Activated T-helper 1 cell treated with anti-CD3 and anti-CD28 coated beads, Interleukin-12 subunit alpha, Interleukin-12 subunit beta, Interleukin-2, Interleukin-4 antibody, amounts not matched to agents 30 ng/mL and 10 ng/mL and 1 ng/mL, durations not matched to agents 14 hours and 24 hours and 36 hours (primary cell): ENCODE measurements at places on chromosomes 2 and 18. TPM values are rescaled to one million over a fixed set of nuclear protein-coding genes. Genes with fewer than 3 reads are reported as not detected.
A peak's percentile ranks its signal among the peaks of the same experiment; 100 is the strongest.

DNA sequence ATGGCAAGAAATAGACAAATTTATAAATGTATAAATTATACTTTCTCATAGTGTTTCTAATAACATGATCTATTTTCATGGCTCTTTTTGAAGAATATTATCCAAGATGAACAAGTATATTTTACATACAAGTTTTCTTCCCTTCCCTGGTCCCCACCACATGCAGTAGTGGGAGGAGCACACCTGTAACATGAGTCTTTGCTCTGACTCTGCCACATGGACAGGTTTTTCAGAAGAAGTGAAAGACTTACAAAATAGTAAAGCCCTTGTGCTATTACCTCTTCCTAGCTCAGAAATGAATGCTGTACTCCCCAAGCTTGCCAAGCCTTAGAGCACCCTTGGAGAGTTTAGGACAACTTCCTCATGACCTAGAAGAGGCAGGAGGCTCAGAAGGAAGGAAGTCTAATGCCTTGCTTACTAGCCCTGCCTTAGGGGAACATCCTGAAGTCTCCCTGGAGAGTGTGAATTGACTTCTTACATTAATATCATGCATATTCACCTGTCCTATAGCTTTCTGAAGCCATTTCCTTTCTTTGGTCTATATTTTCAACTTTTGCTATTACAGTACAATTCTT is 18.4 kb downstream of the MXD1 start:
- peaks cover 41% of the 10 kb centered on the region for H3K4me1 ChIP-seq
- peak overlapping the region; percentile 13 for H3K4me3 ChIP-seq
- no peaks in the 10 kb centered on the region for H3K27me3 ChIP-seq
- peak overlapping the region; percentile 41 for H3K27ac ChIP-seq
- peaks cover 43% of the 10 kb centered on the region for H3K36me3 ChIP-seq
- DNase-seq: no peak

The NCOA1 gene
- 28.7 and 30.0 TPM in 2 replicates for total RNA-seq

- no peak for DNase-seq
- H3K4me3 ChIP-seq: no peak overlapping the region
- H3K27ac ChIP-seq: no peak overlapping the region
- H3K4me1 ChIP-seq: peaks cover 56% of the 10 kb centered on the region
- H3K27me3 ChIP-seq: no peaks in the 10 kb centered on the region
Measured at GRCh38 chr2:102238778-102239177, 52.0 kb downstream of the IL1RL2 start.

The PLA2R1 gene
- not detected in 2 replicates for total RNA-seq

DNA sequence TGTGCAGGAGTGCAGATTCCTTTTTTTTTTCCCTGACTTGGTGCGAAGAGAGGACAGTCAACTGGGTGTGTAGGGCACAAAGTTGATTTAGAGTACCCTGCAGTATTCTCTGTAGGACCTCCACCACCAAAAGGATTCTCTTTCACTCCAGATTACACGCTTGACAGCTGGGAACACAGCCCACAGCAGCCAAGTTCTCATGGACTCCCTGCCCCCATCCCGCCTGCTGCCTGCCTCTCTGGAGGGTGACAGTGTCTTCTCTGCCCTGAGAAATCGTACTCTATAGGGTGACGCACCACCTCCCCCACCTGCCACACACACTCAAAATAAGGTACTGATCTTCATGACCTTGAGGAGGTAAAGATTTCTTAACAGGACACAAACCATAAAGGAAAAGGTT is 26.6 kb upstream of the IHH start:
- no peak overlapping the region for H3K4me3 ChIP-seq
- no peaks in the 10 kb centered on the region for H3K27me3 ChIP-seq
- H3K27ac ChIP-seq: no peak overlapping the region
- DNase-seq: no peak

- H3K4me1 ChIP-seq: no peaks in the 10 kb centered on the region
- H3K27ac ChIP-seq: no peak overlapping the region
- DNase-seq: no peak
- no peaks in the 10 kb centered on the region for H3K36me3 ChIP-seq
Measured at GRCh38 chr2:226467221-226467620, 332.4 kb downstream of the IRS1 start.

GRCh38 chr2:173407646-173408045 is 53.0 kb downstream of the CDCA7 start:
- no peak overlapping the region for H3K4me3 ChIP-seq
- peaks cover 41% of the 10 kb centered on the region for H3K27me3 ChIP-seq
- H3K4me1 ChIP-seq: peaks cover 3% of the 10 kb centered on the region
- no peak for DNase-seq
- no peak overlapping the region for H3K27ac ChIP-seq

- peaks cover 38% of the 10 kb centered on the region for H3K27me3 ChIP-seq
- no peak for DNase-seq
- no peaks in the 10 kb centered on the region for H3K36me3 ChIP-seq
- no peak overlapping the region for H3K27ac ChIP-seq
Measured at GRCh38 chr18:57353940-57354461, 1.6 kb downstream of the ST8SIA3 start.

DNA sequence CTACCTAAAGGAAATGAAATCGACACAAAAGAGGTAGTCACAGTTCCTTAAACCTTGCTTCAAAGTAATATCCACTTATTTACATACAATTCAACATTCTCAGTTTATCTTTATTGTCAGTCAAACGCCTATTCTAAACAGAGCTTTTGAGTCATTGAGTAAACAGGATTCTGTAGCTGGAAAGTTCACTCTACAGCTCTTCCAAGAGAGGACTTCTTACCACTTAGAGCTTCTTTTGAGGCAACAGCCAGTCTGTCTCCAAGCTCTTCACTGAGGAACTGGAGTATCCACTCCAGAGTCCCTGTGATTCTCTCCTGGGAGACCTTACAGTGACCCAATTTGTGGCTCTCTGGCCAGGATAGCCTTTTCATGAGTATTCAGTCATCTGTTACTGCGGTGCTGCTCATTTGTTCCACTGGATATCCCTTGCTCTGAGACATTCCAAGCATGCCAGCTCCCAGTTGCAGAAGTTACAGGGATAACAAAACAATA is 210.9 kb upstream of the OSR1 start:
- H3K36me3 ChIP-seq: no peaks in the 10 kb centered on the region
- DNase-seq: no peak
- H3K4me3 ChIP-seq: no peak overlapping the region
- no peak overlapping the region for H3K27ac ChIP-seq
- H3K4me1 ChIP-seq: no peaks in the 10 kb centered on the region
- H3K27me3 ChIP-seq: no peaks in the 10 kb centered on the region

The ALLC gene
- not detected in 2 replicates for total RNA-seq

DNA sequence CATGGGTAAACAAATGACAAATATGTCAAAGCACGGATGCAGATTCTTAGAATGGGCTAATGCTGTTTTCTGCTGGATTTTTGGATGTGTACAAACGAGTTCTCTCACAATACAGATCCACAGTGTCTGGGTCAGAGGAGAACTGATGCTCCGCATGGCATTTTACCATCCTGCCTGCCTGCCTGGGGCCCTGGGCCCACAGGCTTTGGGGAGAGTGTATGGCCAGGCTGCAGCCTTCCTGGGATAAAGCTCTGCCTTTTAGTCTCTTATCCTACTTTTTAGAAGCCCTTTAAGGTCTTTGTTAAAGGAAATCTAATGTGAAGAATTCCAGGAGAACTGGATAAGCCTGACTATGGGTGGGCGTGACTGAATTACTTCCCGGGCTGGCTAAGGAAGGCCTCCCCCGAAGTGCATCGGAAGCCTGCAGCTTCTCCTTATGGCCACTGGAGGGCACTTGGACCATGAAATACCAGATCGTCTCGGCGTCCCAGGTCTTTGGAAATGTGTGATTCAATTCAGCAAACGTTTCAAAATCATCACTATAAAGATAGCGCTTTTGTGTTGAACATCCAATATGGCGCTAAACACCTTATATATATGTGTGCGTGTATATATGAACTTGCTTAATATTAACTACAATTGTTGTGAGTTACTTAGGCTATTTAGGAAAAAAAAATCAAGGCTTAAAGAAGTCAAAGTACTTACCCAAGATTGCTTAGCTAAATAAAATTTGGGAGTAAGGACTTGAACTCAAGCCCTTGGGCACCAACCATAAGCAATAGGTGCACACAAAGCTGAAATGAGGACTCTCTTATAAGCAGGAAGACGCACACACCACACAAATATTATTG is 15.2 kb upstream of the DNPEP start:
- H3K27ac ChIP-seq: no peak overlapping the region
- peaks cover 14% of the 10 kb centered on the region for H3K27me3 ChIP-seq
